ENCODE measurements at places on chromosomes 4 and X. TPM values are rescaled to one million over a fixed set of nuclear protein-coding genes. Genes with fewer than 3 reads are reported as not detected.

The NPY1R gene
- total RNA-seq = 2.8 TPM

The DCHS2 gene
- 0.17 TPM for total RNA-seq

The POU4F2 gene
- not detected for total RNA-seq

The RNF150 gene
- 0.44 TPM for total RNA-seq

The PTTG2 gene
- total RNA-seq = not detected

The GTPBP6 gene
- 73.4 TPM for total RNA-seq

The TEX28 gene
- not detected for total RNA-seq

The NIPAL1 gene
- total RNA-seq = 6.8 TPM

The TCEAL7 gene
- not detected for total RNA-seq

The SNCA gene
- total RNA-seq = 34.8 TPM

The MAGEC1 gene
- not detected for total RNA-seq

The GPAT3 gene
- 0.30 TPM for total RNA-seq

The FBXW7 gene
- 35.8 TPM for total RNA-seq

The TREX2 gene
- 0.49 TPM for total RNA-seq

The ADAMTS3 gene
- total RNA-seq = 0.25 TPM

The ERVMER34-1 gene
- 6.2 TPM for total RNA-seq

The CENPC gene
- total RNA-seq = 17.7 TPM

The FRG2 gene
- total RNA-seq = not detected

The CXCL6 gene
- not detected for total RNA-seq

The DUSP21 gene
- total RNA-seq = not detected

The SPANXD gene
- total RNA-seq = not detected

The TLR1 gene
- total RNA-seq = 2.2 TPM

The H2BW2 gene
- total RNA-seq = not detected

The TLR10 gene
- total RNA-seq = not detected

The WAS gene
- 0.37 TPM for total RNA-seq

The HSFX3 gene
- not detected for total RNA-seq

The FOXR2 gene
- not detected for total RNA-seq

The L1CAM gene
- 41.0 TPM for total RNA-seq

The SSX2B gene
- total RNA-seq = not detected

The HGFAC gene
- 0.28 TPM for total RNA-seq

The JAKMIP1 gene
- not detected for total RNA-seq

The PABPC4L gene
- total RNA-seq = 0.25 TPM

The RBM47 gene
- total RNA-seq = 1.8 TPM

The AREG gene
- 1,402 TPM for total RNA-seq

The TEX13D gene
- total RNA-seq = not detected

The MID1 gene
- total RNA-seq = 10.0 TPM

The TGIF2LX gene
- total RNA-seq = not detected

The PWWP3B gene
- 0.26 TPM for total RNA-seq

The ZFX gene
- total RNA-seq = 72.3 TPM

Data from MCF 10A (cell line).